Tibial artery (tissue), 4 donors: ENCODE measurements at places on chromosomes 2 and 18.
A peak's percentile ranks its signal among the peaks of the same experiment; 100 is the strongest.

DNA sequence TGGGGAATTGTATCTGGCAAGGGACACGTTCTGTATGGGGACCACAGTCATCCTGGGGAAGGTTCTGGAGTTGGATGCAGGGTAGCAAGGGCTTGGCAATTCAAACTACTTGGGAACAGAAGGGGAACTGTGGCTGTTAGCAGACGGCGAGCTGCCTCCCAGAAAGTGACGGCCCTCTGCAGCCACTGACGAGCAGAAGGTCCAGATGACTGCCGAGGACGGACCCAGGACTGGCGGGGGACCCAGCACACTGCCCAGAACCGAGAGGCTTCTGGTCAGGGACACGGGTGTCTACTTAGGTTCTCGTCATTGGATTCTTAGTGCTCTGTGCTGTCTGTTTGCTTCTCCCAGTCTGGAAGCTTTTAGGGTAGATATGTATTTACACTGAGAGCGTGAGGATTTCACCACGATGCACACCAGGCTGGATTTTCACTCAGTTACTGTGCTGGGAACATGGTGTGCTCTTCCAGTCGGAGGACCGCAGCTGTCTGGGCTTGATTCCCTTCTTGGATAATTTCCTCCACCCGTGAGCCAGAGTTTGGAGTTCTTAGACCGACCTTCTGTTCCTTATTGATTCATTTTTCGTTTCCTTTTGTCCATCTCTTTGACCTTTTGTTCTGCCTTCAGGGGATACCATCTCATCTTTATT lies 13.4 kb downstream of the GPR35 start:
- peak; percentile 49 for DNase-seq

DNA sequence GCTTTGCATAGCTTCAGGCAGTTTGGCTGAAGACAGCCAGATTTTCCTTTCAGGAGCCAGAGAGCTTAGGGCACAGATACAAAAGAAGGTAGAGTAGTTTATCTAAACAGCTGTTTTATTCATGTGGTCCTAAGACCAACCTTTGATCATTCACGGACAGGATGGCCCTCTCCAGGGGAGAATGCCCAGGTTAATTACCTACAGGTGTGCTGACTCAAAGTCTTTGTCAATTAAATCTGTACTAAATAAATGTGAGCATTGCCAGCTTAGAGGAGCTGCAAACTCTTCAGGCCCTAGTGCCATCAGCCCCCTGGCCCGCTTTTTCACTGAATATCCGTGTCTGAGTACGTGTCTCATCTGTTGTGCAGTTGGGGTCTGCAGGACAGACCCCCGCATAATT lies 554.7 kb downstream of the NUP35 start:
- no peak for DNase-seq

DNA sequence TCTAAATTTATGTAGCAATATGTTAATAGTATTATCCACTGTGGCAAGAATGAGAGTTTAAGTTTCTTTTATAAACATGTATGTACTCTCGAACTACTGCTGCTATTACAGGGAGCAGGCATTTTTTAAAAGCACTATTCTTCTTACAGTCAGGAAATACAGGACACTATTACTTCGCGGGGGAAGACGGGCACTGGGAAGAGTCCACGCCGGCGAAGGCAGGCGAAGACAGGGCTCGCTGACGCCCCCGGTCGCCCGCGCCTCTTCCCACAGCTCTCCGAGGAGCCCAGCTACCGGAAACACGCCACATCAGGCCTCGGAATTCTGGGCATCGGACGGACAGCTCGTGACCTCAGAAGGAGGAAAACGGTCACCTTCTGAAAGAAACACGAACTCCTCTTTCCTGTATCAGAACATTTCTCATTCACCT lies 90.2 kb downstream of the FAM161A start:
- DNase-seq = peak; percentile 88

GRCh38 chr18:79741362-79741700 lies 56.4 kb upstream of the KCNG2 start:
- DNase-seq = no peak

DNA sequence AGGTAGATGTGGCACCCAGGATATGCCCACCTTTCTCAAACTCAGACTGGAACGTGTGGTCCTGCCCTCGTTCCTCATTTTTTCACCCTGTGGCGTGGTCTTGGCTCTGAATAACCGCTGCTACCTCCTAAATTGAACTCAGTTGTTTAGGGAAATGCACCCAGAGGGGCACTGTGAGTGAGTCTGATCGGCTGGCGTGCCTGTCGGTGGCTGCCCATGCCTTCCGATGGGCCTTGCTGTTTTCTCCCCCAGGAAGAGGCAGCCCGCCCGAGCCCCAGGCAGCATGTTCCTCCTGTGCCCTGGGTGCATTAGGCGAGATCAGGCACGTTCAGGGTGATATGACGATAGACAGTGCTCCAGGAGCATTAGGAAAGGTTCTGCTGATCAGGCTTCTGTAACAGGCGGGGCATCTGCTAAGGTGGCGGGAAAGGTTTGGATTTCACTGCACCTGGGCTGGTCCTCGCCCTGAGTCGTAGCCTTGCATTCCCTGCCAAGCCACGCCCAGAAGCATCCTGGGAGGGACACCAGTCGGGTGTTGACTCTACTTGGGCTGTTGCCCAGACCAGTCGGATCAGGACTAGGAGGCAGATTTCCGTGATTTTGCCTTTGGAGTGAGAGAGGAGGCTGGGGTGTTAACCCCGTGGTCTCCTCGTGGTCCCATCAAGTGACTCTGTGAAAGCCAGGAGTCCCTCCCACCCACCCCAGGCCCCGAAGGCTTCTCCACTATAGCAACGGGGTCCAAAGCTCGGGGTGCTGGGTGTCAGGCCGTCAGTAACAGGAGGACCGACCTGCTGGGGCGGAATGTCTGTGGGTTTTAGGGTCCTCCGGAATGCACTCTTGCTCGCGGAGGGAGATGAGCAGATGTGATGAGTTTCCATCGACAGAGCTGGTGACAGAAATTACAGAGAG lies 75.1 kb downstream of the SH3BP4 start:
- no peak for DNase-seq

GRCh38 chr2:78237704-78238103 lies 715.5 kb upstream of the LRRTM4 start:
- no peak for DNase-seq
